ENCODE measurements at places on chromosomes 4 and X.

DNA sequence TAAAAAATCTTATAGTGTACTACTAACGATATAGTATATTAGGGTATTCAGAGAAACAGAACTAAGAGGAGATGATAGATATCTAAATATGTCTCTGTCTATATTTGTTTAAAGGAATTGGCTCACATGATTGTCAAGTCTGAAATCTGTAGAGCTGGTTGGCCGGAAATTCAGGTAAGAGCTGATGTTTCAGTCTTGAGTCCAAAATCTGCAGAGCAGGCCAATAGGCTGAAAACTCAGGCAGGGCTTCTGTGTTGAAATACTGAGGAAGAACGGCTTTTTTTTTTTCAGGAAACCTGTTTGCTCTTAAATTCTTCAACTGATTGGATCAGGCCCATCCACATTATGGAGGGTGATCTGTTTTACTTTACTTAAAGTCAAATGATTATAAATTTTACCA lies 31.7 kb downstream of the PGRMC2 start:
- no peak for DNase-seq

GRCh38 chrX:153353416-153353815 lies 19.5 kb downstream of the ZNF275 start:
- no peak for DNase-seq

DNA sequence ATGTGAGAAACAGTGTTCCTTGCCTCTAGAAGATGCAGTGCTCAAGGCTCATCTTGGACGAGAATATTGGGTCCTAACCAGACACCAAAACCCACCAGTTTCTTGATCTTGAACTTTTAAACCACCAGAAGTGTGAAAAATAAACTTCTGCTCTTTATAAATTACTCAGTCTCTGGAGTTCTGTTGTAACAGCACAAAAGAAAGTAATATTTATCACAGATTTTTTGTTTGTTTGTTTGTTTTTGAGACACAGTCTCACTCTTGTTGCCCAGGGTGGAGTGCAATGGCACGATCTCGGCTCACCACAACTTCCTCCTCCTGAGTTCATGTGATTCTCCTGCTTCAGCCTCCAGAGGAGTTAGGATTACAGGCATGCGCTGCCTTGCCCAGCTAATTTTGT lies 371.1 kb upstream of the NDST4 start:
- DNase-seq, result no peak

- no peak for DNase-seq
Observed at GRCh38 chrX:39361736-39362135, 560.5 kb downstream of the MID1IP1 start.

DNA sequence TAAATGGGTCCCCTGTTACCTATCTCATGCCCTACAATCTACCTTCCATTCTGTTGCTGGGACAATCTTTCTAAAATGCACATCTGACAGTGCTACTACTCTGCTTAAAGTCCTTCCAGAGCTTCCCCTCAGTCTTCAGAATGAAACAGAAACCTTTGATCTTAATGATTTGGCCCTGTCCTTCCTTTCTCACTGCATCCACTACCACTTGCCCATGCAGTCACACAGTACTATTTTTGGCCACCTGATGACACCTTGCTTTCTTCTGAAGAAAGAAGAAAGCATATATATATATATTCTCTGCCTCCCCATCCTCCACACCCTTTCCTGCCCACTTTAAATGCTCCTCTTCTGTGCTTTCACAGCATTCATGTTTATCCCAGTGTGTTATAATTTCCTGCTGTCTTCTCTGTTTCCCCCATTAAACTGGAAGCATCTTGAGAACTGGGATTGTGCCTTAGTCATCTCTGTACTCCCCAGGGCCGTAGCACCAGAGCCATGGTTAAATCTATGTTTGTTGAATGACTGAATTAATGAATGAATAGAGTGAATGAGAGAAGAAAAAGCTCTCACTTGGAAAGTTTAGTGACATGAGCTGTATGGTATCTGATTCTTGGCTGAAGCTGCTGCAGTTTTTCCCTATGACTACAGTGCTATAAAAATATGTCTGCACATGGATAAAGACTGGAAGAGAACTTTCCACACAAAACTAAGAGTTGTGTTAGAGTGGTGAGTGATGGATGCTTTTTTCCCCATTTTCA lies 56.2 kb downstream of the RTL9 start:
- no peak for DNase-seq

- no peak for DNase-seq
Observed at GRCh38 chr4:26015133-26015651, 101.2 kb downstream of the SMIM20 start.

DNA sequence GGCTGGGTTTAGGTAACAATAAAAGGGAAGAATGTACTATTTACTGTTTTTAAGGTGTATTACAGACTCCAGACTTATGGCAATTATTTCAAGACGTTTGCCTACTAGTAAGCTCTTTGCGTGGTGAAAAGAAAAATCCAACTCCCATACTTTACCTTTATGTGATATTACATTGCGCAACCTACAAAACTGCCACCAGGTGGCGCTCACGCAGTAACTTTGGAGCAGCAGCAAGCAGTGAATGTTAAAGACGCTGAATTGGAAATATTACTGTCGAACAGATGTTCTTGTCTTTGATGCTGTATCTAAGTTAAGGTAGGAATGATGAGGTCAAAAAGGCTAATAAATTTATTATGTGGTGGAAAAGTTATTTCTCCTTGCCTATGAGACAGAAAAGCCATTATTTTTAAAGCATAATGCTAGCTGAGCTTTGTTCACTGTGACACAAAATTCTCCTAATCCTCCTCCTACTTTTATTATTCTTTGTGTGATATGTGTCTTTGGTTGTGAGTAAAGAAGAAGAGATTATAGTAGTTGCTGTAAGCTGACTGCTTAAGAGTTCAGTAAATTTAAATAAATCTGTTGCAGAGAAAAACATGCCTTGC lies 1099.8 kb upstream of the TENM3 start:
- DNase-seq, result peak; percentile 31

DNA sequence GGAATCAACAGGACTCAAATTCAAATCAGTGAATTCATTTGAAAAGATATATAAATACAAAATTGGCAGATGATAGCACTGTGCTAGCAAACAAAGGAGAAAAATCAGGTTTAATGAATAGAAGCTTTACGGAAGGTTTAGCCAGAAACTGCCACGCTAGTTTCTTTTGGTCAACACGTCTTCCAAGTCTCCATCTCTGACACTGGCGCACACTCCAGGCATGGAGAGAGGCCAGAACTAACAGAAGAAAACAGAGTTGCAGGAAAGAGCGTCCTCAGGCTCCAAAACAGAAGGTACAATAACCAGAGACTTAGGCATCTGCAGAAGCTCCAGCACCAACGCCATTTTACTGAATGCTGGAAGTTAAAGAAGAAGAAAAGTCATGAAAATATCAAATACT lies 497.3 kb upstream of the FRG1 start:
- no peak for DNase-seq

GRCh38 chr4:151670843-151671242 lies 90.0 kb downstream of the GATB start:
- no peak for DNase-seq

DNA sequence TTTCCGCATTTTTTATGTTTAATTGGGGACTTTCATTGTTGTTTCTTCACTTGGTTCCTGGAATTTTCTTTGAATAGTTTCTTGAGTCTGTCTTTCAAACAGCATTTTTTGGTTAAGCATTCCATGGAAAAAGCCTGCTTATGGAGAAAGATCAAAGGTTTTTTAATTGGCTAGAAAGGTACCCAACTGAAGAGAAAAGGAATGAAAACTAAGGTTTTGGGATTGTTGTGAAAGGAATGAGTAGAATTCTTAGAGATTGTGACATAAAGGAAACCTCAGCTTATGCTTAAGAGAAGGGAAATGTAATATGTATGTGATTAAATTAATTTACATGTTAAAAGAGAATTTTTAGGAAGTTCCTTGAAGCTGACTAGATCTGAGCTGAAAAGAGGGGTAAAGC lies 82.8 kb downstream of the CCKAR start:
- DNase-seq, result no peak

DNA sequence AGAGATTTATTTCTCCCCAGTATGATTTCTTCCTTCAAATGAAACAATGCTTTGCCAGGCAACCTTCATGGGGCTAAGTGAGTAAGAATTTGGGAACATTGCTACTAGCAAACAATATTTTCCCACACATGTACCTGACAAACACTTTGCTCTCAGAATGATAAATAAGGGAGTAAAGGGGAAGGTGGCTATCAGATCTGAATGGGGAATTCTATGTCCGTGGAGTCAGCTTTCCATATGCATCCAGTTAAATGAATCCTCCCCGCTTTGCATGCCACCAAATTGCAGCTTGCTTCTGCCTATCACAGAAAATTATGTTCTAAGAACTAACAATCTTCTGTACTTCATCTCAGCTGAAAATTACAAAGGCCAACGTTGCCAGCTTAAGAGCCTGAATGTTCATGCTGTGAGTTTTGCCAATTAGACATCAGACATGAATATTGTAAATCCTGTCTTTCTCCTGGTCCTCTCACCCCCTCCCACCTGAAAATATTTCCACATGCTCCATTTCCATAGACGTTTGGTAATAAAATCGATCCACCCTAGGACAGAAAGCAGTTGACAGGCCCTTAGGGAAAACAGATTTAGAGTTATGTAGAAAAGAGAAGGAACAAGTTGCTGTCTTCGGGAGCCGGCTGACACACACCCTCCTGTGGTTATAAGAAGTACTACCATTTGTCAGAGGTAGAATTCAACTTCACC lies 6.3 kb downstream of the MEPE start:
- no peak for DNase-seq

- no peak for DNase-seq
Observed at GRCh38 chr4:2341911-2342652, 76.4 kb downstream of the ZFYVE28 start.

DNA sequence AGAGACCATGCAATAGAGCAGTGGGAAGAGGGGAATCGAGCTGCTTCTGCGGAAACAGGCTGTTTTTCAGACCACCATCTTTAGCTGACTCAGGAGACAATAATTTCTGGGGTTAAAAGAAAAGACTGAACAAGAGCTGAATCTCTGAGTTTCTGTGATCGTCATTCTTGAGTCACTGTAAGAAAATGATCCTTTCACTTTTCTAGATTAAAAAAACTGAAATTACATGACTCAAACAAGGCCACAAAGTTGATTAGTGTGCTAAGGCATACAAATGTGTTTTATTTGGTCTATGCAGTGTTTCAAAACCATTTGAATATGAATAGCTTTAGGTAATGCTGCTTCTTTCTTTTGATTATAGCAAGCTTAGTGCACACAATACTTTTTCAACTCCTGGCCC lies 194.4 kb upstream of the RPL34 start:
- no peak for DNase-seq

GRCh38 chr4:74503580-74503979 lies 58.6 kb downstream of the AREG start:
- DNase-seq, result no peak

DNA sequence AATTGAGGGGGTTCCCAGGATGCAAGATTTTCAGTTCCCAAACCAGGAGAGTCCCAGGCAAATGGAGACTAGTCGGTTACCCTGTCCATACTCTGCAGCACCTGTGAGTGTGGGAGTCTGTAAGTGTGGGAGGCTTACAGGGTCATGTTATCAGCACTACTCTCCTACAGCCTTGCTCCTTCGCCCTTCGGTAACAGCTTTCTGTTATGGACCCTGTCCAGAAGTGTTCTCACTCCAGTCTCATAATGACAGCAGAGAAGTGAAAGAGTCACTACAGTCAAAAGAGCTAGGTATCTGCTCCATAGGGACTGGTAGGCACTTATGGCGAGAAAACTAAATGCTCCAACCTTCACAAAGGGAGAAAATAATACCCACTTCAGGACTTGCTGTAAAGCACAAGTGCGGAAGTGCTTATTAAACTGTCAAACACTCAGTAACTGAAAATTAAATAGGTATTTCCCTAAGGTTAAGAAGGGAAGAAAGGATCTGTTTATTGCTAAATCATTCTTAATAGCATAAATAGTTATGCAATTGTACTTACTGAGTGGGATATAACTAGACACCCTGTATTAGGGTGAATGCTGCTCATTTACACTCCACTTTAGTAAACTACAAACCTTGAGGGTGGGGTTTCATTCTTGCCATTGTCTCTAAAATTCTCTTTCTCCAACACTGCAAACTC lies 2.7 kb upstream of the ADH7 start:
- no peak for DNase-seq

DNA sequence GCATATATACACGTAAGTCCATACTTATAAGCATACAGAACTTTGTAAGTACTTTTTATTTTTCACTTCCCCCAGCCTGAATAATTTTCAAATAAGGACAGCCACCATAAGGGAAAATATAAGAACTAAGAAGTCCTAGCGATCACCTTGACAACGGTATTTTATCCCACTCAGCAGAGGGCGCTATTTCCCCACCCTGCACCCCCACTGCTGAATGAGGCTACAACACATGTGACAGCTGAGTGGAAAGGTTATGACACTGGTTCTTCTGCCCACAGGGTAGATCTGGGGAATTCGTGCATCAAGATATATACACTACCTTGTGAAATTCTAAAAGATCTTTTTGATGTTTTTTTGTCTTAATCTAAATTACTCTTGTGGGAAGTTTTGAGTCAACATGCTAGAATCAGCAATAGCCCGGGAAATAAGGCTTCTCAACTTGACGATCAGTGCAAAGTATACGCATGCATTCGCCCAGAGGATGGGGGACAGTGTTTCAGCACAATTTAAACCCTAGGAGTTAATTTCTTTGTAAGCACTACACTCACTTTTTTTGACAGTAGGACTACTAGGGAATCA lies 151.5 kb downstream of the CORIN start:
- DNase-seq, result peak; percentile 29

DNA sequence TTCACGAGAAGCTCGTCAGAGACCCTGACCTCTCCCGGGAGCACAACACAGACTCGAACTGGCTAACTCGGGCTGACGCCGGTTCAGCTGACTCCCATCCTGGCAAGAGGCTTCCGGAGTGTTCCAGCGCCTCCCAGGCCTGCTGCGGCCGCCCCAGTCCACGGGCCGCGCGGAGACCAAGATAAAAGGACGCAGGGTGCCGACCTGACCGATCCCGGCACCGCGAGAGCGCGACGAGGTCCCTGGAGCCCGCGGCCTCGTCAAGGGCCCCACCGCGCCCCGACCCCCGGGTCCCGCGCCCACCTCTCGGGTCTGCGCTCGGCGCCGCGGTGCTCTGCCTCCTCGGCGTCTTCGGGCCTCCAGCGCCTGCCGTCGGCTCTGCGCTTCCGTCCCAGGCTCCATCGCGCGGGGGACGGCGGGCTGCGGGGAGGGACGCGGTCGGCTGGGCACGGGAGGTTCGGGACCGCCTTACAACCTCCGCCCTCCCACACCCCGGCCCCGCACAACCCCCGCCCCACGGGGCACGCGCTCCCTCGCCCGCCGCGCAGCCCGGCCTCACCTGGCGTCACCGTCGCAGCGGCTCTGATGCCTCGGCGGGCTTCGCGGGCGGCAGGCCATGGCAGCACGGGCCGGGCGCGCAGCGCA lies 426 bp downstream of the SLBP start:
- DNase-seq, result peak; percentile 67

GRCh38 chr4:114180481-114180880 lies 201.0 kb upstream of the ARSJ start:
- no peak for DNase-seq

DNA sequence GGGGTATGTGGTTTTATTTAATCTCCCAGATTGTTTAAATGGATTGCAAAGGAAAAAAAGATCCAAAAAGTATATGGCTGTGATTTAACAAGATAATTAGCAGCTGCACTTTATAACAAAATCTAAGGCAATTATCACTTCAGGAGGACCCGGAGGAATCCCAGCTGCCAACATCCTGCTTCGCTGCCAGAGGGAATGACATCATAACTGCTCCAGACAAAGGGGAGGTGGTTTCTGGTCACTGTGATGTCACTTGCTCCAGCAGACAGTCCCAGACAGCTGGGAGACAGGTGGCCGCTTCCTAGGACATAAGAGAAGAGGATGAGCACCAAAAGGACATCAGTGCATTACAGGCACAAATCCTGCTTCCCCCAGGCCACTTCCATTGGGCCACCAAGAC lies 371.0 kb downstream of the BCOR start:
- DNase-seq, result no peak

GRCh38 chrX:96707804-96708203 lies 23.2 kb downstream of the DIAPH2 start:
- no peak for DNase-seq

Data from left colon (tissue), 2 donors.